Mesendoderm (in vitro differentiated cells): ENCODE measurements at places on chromosomes 6 and 20.

DNA sequence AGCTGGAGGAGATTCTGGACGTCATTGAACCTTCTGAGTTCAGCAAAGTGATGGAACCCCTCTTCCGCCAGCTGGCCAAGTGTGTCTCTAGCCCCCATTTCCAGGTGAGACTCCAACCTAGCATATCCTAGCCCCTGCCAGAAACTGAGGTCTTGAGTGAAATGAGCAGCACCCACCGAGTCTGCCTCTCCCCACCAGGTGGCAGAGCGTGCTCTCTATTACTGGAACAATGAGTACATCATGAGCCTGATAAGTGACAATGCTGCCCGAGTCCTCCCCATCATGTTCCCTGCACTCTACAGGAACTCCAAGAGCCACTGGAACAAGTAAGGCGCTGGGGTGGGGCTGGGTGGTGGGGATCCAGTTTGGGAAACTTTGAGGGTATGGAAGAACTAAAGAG lies 4.6 kb downstream of the MEA1 start:
- H3K36me3 ChIP-seq: peaks cover 24% of the 10 kb centered on the region
- DNase-seq: peak; percentile 62
- H3K4me3 ChIP-seq: no peak overlapping the region

DNA sequence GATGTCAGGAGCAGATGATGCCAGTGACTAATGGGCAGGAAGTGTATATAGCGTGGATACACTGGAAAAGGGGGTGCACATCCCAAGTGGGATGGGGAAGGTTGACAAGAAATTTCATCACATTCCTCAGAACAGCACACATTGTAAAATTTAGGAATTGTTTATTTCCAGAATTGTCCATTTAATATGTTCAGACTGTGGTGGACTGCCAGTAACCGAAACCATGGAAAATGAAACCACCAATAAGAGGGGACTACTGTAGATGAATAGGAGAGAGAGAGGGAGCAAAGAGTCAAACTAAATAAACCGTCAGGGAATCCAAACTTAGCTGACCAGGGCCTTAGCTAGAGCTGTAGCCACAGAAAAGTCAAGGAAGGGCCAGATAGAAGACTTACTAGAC lies 164.4 kb upstream of the PRDM1 start:
- no peaks in the 10 kb centered on the region for H3K4me1 ChIP-seq
- no peaks in the 10 kb centered on the region for H3K27me3 ChIP-seq
- no peak for DNase-seq
- no peak overlapping the region for H3K27ac ChIP-seq
- H3K4me3 ChIP-seq: no peak overlapping the region

- H3K27me3 ChIP-seq: no peaks in the 10 kb centered on the region
- DNase-seq: no peak
- peaks cover 2% of the 10 kb centered on the region for H3K4me1 ChIP-seq
- H3K36me3 ChIP-seq: no peaks in the 10 kb centered on the region
Measured at GRCh38 chr20:20450521-20450920, 82.6 kb downstream of the INSM1 start.

- no peaks in the 10 kb centered on the region for H3K36me3 ChIP-seq
- no peak overlapping the region for H3K27ac ChIP-seq
- no peaks in the 10 kb centered on the region for H3K27me3 ChIP-seq
- DNase-seq: peak; percentile 64
- peaks cover 2% of the 10 kb centered on the region for H3K4me1 ChIP-seq
Measured at GRCh38 chr6:110878751-110879522, 4.4 kb downstream of the AMD1 start.

- DNase-seq: no peak
- H3K4me3 ChIP-seq: no peak overlapping the region
- H3K36me3 ChIP-seq: no peaks in the 10 kb centered on the region
Measured at GRCh38 chr6:8006208-8006607, 58.0 kb downstream of the BLOC1S5 start.

DNA sequence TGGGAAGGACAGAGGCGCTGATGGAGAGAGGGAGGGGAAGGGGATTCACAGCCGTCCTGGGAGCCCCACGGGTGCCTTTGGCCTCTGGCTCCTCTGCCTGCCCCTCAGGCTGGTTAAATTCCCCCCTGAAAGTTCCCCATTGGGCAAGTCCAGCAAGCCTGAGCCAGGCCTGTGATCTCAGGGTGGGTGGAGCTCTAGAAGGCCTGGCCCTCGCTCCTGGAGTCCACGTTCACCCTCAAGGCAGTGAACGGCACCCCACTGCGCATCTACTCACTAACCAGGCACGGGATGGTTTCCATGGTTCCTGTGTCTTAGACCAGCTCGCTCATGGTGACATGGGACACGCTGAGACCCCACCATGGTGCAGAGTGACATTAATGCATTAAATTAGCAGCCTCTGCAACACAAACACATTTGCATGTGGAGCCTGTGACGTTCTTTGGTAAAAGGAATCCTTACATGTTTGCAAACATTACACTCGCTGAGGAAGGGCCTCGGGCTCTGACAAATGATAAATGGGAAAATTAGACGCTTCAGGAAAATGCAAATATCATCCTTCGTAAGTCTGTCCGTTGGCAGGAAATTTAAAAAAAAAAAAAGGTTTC lies 452.7 kb downstream of the PREX1 start:
- H3K4me3 ChIP-seq: no peak overlapping the region
- H3K36me3 ChIP-seq: no peaks in the 10 kb centered on the region
- no peaks in the 10 kb centered on the region for H3K27me3 ChIP-seq
- no peaks in the 10 kb centered on the region for H3K4me1 ChIP-seq
- H3K27ac ChIP-seq: no peak overlapping the region

- H3K4me3 ChIP-seq: no peak overlapping the region
- peak; percentile 92 for DNase-seq
- no peaks in the 10 kb centered on the region for H3K27me3 ChIP-seq
- H3K36me3 ChIP-seq: no peaks in the 10 kb centered on the region
Measured at GRCh38 chr6:165571068-165571682, 91.9 kb downstream of the PDE10A start.

DNA sequence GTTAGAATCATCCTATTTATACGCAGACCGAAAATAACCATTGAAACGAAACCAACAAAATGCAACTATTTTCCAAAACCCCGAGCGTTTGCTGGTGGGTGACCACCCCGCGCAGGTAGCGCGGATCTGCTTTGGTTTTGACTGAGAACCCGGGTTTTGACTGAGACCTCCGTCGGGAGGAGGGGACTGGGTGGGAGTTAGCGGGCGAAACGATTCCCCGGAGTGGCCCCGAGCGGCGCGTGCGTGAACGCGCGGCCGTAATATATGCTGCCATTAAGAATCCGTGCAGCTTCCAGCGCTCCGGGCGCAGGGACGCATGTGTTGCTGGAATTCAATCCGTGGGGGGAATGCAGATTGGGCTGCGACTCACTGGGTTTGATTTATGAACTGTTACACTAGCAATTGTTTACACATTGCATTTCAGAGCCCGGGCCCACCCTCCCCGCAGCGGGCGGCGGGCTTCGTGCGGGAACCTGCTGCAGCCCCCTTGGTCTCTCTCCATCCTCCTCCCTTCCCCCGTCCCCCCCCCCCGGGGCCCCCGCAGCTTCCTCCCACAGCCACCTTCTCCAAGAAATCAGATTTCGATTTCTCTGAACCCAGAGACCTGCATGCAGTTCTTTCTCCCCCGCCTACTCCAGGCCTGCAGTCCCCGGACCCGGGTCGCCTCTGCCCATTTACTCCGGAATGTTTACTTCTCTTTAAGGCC lies 9.9 kb downstream of the NRN1 start:
- no peak overlapping the region for H3K27ac ChIP-seq
- peak overlapping the region; percentile 28 for H3K4me3 ChIP-seq
- peak; percentile 28 for DNase-seq
- peaks cover 51% of the 10 kb centered on the region for H3K27me3 ChIP-seq
- H3K36me3 ChIP-seq: no peaks in the 10 kb centered on the region

DNA sequence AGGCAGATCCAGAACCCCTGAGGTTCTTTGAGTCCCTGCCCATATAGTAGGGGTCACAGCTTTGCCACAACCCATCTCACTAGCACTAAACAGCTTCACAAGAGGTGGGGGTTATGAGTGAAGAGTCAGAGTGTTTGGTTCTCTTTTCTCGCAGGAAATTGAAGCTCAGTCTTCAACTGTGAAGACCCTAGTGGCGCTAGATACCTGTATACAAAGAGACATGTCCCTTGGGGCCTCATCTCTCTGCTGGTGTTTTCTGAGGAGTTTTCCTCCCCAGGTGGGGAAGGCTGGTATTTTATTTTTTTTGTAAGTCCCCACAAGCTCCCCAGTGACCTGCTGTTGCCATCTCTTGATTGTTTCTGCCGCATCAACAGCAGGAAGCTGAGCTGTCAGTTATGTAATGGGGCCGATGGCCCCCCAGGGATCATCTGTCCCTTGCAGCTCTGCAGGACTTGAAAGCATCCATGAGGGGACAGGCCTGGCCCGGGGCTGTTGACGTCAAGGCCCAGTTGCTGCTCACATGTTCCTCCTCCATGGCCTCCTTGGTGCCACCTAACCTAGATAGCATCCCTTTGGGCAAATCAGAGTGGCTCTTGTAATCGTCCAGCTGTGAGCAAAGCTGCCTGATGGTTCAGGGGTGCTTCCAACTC lies 23.1 kb downstream of the STK35 start:
- no peak overlapping the region for H3K27ac ChIP-seq
- no peak for DNase-seq
- H3K36me3 ChIP-seq: no peaks in the 10 kb centered on the region
- no peak overlapping the region for H3K4me3 ChIP-seq

DNA sequence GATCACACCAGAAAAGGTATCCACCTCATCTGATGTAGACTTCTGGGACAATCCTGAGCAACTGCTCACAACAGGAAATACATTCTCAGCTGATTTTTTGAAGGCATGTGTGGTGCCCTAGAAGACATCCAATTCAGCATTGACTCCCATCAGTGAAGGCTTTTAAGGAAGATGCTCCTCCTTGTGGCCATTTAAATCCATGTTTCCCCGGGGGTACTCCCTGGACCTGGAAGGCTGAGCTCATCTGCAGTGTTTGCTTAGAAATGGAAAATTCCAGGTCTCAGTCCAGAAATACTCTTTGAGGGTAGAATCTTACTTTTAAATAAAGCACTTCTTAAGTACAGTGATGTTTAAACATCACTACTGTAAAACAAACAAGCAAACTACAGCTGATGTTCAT lies 195.5 kb upstream of the PDE10A start:
- H3K36me3 ChIP-seq: no peaks in the 10 kb centered on the region
- H3K4me3 ChIP-seq: no peak overlapping the region
- peak; percentile 75 for DNase-seq

DNA sequence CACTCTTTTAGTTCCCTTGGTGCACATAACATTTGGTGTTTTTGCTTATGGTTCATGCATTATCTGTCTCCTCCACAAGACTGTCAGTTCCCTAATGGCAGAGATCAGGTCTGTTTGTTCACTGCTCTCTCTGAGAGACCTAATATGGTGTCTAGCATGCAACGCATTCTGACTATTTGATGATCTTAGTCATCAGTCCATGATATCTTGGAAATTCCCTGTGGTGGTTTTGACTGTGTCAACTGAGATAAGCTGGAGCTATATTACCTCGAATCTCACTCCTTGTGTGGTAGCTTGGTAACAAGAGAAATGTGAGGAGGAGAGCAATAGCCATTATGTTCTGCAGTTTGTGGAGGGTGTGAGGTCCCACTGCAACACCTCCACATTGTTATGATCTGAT lies 229.8 kb downstream of the FRK start:
- no peaks in the 10 kb centered on the region for H3K27me3 ChIP-seq
- H3K4me3 ChIP-seq: no peak overlapping the region
- no peak overlapping the region for H3K27ac ChIP-seq
- no peaks in the 10 kb centered on the region for H3K36me3 ChIP-seq
- no peaks in the 10 kb centered on the region for H3K4me1 ChIP-seq

DNA sequence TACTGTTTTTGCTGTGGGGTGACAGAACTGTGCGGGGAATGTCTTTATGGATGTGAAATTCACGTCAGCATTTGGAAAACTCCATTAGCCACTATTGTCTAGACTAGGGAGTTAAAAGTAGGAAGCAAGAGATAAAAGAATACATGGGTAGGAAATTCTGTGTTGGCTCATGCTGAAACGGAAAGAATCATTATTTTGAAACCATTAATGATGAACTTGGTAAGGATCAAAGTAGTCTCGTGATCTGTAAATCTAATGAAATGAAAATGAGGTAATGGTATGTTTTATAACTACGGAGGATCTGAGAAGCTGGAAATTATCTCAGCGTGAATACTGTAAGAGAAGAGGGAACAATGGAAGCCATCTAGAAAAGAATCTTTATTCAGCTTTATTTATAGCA lies 11.1 kb upstream of the CD40 start:
- no peaks in the 10 kb centered on the region for H3K4me1 ChIP-seq
- H3K27ac ChIP-seq: no peak overlapping the region
- no peaks in the 10 kb centered on the region for H3K27me3 ChIP-seq
- DNase-seq: no peak

DNA sequence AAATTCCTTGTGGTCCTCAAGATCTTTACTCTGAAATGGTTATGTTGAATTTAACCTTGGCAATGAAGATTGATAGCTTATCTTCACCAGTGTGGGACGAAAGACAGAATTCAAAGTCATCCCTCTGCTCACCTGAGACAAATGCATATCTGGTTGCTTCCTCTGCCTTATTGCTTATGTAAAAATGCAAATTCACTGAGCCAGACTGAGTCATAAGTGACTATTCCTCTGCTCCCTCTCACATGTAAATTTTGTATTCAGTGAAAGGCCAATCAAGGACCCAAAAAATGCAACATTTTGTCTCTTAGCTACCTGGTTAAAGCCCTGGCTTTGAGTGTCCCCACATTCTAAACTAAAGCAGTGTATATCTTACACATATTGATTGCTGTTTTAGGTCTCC lies 593.1 kb upstream of the GJE1 start:
- no peak overlapping the region for H3K4me3 ChIP-seq
- no peak overlapping the region for H3K27ac ChIP-seq
- H3K4me1 ChIP-seq: no peaks in the 10 kb centered on the region
- no peaks in the 10 kb centered on the region for H3K36me3 ChIP-seq

DNA sequence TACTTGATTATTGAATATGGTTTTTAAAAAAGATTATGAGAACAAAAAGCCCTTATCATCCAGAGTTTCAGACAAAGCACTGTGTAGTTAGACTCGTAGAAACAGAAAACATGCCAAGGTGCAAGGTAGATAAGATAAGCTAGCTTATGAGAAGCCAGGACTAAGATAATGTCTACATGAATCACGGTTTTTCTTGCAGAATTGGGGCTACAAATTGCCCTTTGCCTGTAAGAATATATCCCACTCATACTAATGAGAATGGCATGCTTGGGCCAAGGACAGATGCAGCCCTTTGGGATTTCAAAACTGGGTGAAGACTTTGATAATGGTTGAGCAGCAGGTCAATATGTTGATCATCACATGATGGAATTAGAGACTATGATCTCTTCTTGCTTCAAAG lies 165.3 kb upstream of the PREP start:
- H3K36me3 ChIP-seq: no peaks in the 10 kb centered on the region
- H3K27me3 ChIP-seq: no peaks in the 10 kb centered on the region
- no peak for DNase-seq
- H3K4me1 ChIP-seq: no peaks in the 10 kb centered on the region
- H3K27ac ChIP-seq: no peak overlapping the region

GRCh38 chr6:116176596-116176995 lies 50.7 kb upstream of the COL10A1 start:
- H3K27me3 ChIP-seq: no peaks in the 10 kb centered on the region
- H3K4me3 ChIP-seq: no peak overlapping the region
- peak; percentile 18 for DNase-seq
- H3K36me3 ChIP-seq: no peaks in the 10 kb centered on the region
- no peaks in the 10 kb centered on the region for H3K4me1 ChIP-seq

GRCh38 chr6:15623276-15624116 lies 39.3 kb downstream of the DTNBP1 start:
- H3K27ac ChIP-seq: no peak overlapping the region
- no peaks in the 10 kb centered on the region for H3K27me3 ChIP-seq
- peak; percentile 14 for DNase-seq
- no peaks in the 10 kb centered on the region for H3K36me3 ChIP-seq

- no peaks in the 10 kb centered on the region for H3K36me3 ChIP-seq
- DNase-seq: no peak
- no peaks in the 10 kb centered on the region for H3K27me3 ChIP-seq
- no peak overlapping the region for H3K4me3 ChIP-seq
- no peak overlapping the region for H3K27ac ChIP-seq
Measured at GRCh38 chr6:85035766-85036165, 271.4 kb upstream of the TBX18 start.
